ENCODE measurements at places on chromosomes 2 and 18. TPM values are rescaled to one million over a fixed set of nuclear protein-coding genes. Genes with fewer than 3 reads are reported as not detected.
A peak's percentile ranks its signal among the peaks of the same experiment; 100 is the strongest.

DNA sequence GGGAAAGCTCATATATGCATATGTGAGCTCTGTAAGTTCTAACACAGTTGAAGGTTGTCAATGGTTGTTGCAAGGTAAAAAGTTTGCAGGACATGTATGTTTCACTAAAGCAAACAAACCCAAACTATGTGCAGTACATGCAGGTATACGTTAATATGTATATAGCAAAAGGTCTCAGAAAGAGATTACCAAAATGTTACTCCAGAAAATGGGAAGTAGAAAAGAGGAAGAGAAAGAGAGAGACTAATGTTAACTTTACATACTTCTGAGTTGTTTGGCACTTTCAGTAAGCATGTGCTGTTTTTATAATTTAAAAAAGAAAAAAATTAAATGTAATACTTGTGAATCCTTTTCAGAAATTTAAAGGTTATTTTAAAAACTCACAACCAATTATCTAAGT, 32.8 kb upstream of the PEX13 start:
- no peaks in the 10 kb centered on the region for H3K4me1 ChIP-seq
- H3K27me3 ChIP-seq = no peaks in the 10 kb centered on the region
- H3K4me3 ChIP-seq = no peak overlapping the region
- no peak for DNase-seq
- H3K27ac ChIP-seq = no peak overlapping the region

CGREF1 gene
- 48.0 TPM for polyA plus RNA-seq

GRCh38 chr2:18067588-18068384, 189.3 kb downstream of the KCNS3 start:
- H3K4me3 ChIP-seq = no peak overlapping the region
- peak; percentile 27 for DNase-seq
- peaks cover 9% of the 10 kb centered on the region for H3K4me1 ChIP-seq

UGT1A8 gene
- polyA plus RNA-seq = not detected

GRCh38 chr2:204061241-204061640, 124.7 kb downstream of the ICOS start:
- no peak overlapping the region for H3K27ac ChIP-seq
- H3K36me3 ChIP-seq = no peaks in the 10 kb centered on the region
- H3K27me3 ChIP-seq = no peaks in the 10 kb centered on the region
- no peaks in the 10 kb centered on the region for H3K4me1 ChIP-seq
- no peak overlapping the region for H3K4me3 ChIP-seq
- peak; percentile 69 for DNase-seq

CYP26B1 gene
- 5.0 TPM for polyA plus RNA-seq

DNA sequence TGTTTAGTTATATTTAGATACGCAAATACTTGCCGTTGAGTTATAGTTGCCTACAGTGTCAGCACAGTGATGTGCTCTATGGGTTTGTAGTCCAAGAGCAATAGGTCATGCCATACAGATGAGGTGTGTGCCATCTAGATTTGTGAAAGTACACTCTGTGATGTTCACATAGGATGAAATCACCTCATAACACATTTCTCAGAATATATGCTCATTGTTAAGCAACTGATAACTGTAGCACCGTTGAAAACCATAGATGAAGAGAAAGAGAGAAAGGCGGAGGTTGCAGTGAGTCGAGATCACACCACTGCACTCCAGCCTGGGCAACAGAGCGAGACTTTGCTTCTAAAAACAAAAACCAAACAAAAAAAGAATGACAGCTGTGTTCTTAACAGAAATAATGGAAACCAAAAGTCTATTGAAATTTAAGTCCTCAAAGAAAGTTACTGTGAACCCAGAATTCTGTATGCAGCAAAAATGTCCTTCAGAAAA, 9.5 kb downstream of the DGKD start:
- H3K27ac ChIP-seq = no peak overlapping the region
- H3K4me1 ChIP-seq = peaks cover 2% of the 10 kb centered on the region
- no peaks in the 10 kb centered on the region for H3K36me3 ChIP-seq
- DNase-seq = no peak
- no peak overlapping the region for H3K4me3 ChIP-seq
- H3K27me3 ChIP-seq = no peaks in the 10 kb centered on the region

- no peaks in the 10 kb centered on the region for H3K4me1 ChIP-seq
- no peak for DNase-seq
- H3K27me3 ChIP-seq = no peaks in the 10 kb centered on the region
- no peaks in the 10 kb centered on the region for H3K36me3 ChIP-seq
- no peak overlapping the region for H3K27ac ChIP-seq
- H3K4me3 ChIP-seq = no peak overlapping the region
Observed at GRCh38 chr2:102119255-102119654, 23.3 kb upstream of the IL1R1 start.

GRCh38 chr2:39782591-39782990, 3.5 kb upstream of the THUMPD2 start:
- no peak for DNase-seq
- no peak overlapping the region for H3K27ac ChIP-seq
- no peaks in the 10 kb centered on the region for H3K27me3 ChIP-seq
- H3K4me1 ChIP-seq = no peaks in the 10 kb centered on the region
- H3K4me3 ChIP-seq = no peak overlapping the region

PRKAG3 gene
- polyA plus RNA-seq = not detected

CD8A gene
- 3.9 TPM for polyA plus RNA-seq

- H3K27ac ChIP-seq = no peak overlapping the region
- no peaks in the 10 kb centered on the region for H3K4me1 ChIP-seq
- no peaks in the 10 kb centered on the region for H3K27me3 ChIP-seq
- peak; percentile 37 for DNase-seq
- no peaks in the 10 kb centered on the region for H3K36me3 ChIP-seq
Observed at GRCh38 chr2:15223887-15224286, 337.2 kb downstream of the NBAS start.
